Occipital lobe (tissue), 3 donors: ENCODE measurements at places on chromosomes 11 and 22. TPM values are rescaled to one million over a fixed set of nuclear protein-coding genes. Genes with fewer than 3 reads are reported as not detected.

The CRYBB2 gene
- not detected for total RNA-seq

The SLC17A6 gene
- total RNA-seq = 21.2 TPM

The KRTAP5-11 gene
- not detected for total RNA-seq

The NXPE2 gene
- total RNA-seq = 0.78 TPM

The UCP3 gene
- 0.62 TPM for total RNA-seq

The OR52N4 gene
- not detected for total RNA-seq

The PNPLA5 gene
- total RNA-seq = not detected

The CDPF1 gene
- 15.3 TPM for total RNA-seq

The CCDC116 gene
- total RNA-seq = 0.16 TPM

The CENPM gene
- total RNA-seq = 1.6 TPM

The TSSC4 gene
- 25.7 TPM for total RNA-seq

The PARVA gene
- total RNA-seq = 5.6 TPM

The OR6T1 gene
- not detected for total RNA-seq

The OR51A7 gene
- not detected for total RNA-seq

The KRTAP5-9 gene
- not detected for total RNA-seq

The SLC22A9 gene
- not detected for total RNA-seq

The TMEM109 gene
- 8.3 TPM for total RNA-seq

The ACCSL gene
- not detected for total RNA-seq

The MYOD1 gene
- not detected for total RNA-seq

The MRGPRX3 gene
- not detected for total RNA-seq

The APOL5 gene
- total RNA-seq = not detected

The SLC15A3 gene
- 5.8 TPM for total RNA-seq

The AGBL2 gene
- total RNA-seq = 0.78 TPM

The SIDT2 gene
- 8.1 TPM for total RNA-seq

The PLAAT5 gene
- 3.1 TPM for total RNA-seq

The SYCE3 gene
- total RNA-seq = not detected

The BDNF gene
- 0.78 TPM for total RNA-seq

The C11orf16 gene
- not detected for total RNA-seq

The HBD gene
- not detected for total RNA-seq

The PDGFB gene
- total RNA-seq = 2.5 TPM
